HCEC 1CT (cell line): ENCODE measurements at places on chromosomes 7 and 10.
A peak's percentile ranks its signal among the peaks of the same experiment; 100 is the strongest.

- no peak for DNase-seq
These were observed 40.9 kb downstream of the MTURN start for GRCh38 chr7:30175636-30176147.

DNA sequence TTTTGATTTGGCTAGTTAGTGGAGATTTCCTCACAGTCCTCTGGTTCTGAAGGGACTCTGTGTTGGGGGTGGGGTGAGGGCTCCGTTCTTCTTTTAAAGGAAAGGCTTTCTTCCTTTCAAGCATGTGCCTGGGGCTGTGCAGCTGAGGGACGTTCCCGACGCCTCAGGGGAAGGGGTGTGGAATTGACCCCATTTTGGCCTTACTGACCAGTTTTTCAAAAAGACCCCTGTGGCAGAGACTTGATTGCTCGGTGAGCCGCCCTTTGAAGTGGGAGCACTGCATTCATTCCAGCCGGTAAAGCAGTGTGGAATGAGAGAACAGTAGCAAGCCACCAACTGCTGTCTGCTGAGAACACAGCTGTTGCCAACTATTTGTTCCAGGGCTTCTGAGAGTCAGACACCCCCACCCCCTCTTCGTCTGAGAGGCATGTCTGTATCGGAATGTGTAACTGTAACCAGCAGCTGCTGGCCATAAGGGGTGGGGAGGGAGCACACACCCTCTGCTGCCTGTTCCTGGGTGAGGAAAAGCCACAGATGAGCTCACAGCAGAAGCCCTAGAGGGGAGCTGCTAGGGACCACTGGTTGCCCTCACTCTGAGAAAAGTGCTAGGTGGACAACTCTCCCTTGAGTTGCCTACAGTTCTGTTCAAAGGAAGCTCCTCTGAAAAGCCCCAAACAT is 33.2 kb downstream of the WBP1L start:
- peak; percentile 96 for DNase-seq

DNA sequence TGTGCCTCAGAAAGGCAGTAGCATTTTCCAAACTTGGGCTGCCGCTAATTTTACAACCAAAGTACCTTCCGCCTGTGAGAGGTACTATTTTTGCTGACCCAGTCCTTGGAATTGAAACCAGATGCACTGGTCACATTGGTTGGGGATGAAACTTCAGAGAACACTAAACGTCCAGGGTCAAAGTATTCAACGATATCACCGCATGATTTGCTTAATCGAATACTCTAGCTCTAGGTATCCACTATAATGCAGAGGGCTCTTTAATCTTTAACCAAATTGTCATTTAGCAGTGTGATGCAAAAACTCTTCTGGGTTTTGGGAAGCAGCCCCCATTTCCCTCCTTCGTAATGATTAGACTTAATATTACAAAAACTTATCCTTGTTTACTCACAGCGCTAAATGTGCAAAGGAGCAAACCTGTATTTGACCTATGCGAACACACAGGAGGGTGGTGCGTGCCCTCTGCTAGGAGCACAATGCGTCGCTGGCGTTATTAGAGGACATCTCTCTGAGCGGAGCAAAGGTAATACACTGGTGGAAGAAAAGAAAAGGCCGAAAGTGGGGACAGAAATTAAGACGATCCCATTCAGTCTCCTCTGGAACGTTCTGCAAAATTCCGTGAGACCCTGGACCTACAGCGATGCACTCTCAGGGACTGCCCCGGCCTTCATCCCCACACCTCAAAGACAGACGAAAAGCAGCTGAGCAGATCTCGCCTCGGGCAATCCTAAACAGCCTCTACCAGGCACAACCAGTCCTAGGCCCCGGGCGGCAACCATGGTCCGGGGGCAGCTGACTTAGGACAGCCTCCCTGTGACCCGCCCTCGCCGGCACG is 916 bp upstream of the EEPD1 start:
- no peak for DNase-seq

GRCh38 chr7:130144312-130145171 is 60.7 kb downstream of the TMEM209 start:
- DNase-seq = peak; percentile 65

DNA sequence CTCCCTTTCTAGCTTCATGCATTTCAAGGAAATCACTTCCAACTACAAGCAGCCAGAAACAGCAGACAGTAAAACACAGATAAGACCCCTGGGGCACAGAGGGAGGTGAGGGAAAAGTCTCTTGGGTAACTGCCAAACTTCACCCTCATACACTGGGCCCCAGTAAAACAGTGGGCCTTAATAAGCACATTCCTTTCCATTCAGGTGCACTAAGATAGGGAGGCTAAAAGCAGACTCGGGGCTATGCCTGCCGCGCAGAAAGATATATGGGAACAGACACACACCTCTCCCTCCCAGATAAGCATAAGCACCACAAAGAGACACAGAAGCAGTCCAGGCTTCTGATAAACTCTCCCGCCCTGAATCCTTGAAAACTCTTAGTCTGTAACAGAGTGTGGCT is 117.0 kb downstream of the TYW1B start:
- no peak for DNase-seq

GRCh38 chr7:106047818-106048705 is 64.0 kb downstream of the SYPL1 start:
- no peak for DNase-seq

DNA sequence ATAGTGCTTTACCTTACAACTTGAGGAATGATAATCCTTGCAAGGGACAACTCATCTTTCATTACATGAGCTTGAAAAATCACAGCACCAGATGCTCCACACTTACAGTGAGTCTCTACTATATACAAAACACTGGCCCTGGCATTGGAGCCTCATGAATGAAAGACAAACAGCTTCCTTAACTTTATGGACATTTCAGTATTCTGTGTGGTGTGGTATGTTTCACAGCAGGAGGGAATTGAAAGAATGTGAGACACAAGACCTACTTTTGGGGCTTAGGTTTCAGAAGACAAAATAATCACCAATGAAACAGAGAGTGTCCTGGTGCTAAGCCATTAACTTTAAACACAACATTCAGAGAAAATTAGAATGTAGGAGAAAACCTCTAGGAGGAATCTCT is 1249.6 kb downstream of the XPNPEP1 start:
- no peak for DNase-seq

DNA sequence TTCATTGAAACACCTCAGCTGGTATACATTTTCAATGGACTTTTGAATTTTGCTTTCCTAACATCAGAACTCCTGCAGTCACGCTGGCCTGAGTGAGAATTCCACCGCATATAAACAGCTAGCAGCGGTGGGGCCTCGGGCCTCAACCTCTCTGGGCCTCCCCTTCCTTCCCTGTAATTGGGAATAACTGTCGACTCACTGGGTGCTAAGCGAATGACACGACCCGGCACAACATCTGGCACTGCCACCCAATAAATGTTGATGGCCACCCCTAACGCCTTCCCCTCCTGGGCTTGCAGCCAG is 670 bp downstream of the RCC1L start:
- DNase-seq = no peak

DNA sequence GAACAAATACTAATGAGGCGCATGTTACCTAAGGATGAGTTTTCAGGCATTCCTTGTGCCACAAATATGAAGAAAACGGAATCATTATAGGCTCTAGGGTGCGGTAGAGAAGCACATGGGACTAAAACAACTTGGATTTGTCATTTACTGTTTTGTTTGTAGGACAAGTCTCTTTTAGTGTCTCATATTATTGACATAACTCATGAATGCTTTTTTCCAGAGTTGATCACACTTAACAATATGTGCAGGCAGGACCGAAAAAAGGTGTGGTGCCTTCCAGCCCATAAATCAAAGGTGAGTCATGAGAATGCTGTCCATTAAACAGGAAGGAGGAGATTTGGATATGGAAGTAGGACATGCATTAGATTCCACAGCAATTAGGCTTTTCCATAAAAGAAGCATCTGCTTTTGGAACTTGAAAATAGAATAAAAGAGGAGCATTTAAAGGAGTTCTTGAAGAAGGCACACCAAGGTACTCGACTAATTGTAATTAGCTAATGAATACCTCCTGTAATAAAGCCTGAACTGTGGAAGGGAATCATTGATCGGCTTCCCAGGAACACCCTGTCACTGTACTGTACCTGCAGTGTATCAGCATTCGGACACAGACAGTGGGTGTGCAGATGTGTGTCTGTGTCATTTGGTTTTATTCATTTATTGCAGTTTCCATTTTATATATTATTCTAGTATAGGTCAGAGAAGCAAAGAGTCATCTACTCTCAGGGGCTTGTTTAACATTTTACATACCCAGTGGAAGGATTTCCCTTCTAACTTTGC is 119.7 kb upstream of the KLF14 start:
- DNase-seq = peak; percentile 94

DNA sequence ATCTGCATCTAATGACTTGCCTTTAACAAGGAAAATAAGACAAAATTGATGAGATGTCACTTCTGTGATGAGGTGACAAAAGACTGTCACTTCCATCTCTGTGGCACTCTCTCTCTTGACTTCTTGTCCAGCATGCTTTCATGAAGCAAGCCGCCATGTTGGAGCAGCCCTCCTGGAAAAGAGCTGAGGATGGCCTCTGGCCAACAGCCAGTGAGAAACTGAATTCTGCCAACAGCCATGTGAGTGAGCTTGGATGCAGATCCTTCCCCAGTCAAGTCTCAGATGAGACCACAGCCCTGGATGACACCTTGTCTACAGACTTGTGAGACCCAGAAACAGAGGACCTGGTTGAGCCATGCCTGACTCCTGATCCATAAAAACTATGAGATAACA is 412.6 kb upstream of the SHH start:
- DNase-seq = no peak

DNA sequence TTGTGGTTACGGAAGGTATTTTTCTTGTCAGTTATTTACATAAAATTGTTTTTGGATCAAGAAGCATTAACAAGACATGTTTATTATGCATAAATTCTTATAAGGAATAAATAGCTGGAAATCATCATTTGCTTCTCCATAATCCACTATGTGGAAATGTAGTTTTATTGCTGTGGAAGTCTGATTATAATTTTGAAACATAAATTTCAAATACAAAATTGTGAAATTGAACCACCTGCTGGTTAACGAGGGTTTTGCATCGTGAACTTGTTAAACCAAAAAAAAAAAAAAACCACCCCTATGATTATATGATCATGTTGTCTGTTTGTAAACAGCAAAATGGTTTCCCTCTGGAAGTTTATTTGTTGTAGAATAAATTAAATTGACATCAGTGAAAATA is 25.9 kb downstream of the ABRAXAS2 start:
- DNase-seq = peak; percentile 13

DNA sequence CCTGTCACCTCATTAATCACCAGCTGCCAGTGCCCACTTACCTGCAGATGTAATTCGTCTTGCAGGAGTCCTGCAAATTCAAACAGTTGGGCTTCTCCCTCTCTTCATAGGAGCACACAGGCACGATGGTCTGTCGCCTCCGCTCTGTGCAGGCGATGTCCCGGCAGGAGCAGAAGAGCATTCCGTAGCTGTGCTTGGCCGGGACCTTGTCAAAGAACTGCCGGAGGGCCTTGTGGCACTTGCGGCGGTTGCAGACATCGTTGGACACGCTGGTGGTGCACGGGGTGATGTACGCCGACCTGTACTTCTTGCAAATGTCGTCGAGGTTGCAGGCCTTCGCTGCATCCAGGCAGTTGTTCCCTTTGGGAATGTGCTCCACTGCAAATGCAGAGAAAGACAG is 147.8 kb downstream of the GFRA1 start:
- DNase-seq = no peak

DNA sequence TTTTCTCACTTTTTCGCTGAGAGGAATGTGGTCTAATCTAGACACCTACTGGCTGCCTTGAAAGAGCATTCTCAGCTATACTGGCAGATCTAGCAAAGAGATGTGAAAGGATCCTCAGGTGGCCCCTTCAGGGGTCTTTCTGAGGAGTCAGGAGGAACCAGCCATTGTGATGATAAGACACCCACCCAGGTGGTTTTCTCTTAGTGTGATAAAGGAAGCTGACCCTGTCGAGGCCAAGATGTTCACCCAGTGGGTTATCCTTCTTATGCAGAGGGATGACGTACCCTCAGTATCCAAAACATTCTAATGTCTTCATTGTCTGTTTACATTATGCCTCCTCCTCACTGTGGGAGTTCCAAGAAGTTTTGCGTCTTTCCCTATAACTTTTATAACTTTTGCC is 98.3 kb upstream of the LRGUK start:
- no peak for DNase-seq

GRCh38 chr10:99676426-99676825 is 17.1 kb downstream of the ENTPD7 start:
- DNase-seq = peak; percentile 91

GRCh38 chr7:41692251-41692650 is 10.6 kb downstream of the INHBA start:
- no peak for DNase-seq

GRCh38 chr7:87886875-87887274 is 10.6 kb downstream of the DBF4 start:
- peak; percentile 31 for DNase-seq

- DNase-seq = no peak
These were observed 508.1 kb upstream of the FOXK1 start for GRCh38 chr7:4174016-4174415.

- DNase-seq = no peak
These were observed 95.3 kb downstream of the CACNA2D1 start for GRCh38 chr7:82348251-82348650.
